ENCODE measurements at places on chromosomes 16 and 17. TPM values are rescaled to one million over a fixed set of nuclear protein-coding genes. Genes with fewer than 3 reads are reported as not detected.

The KRT32 gene
- not detected for total RNA-seq

The ADAD2 gene
- not detected for total RNA-seq

The IRX6 gene
- total RNA-seq: not detected

The HOXB5 gene
- total RNA-seq: 2.1 TPM

The SDR42E2 gene
- not detected for total RNA-seq

The CCDC40 gene
- total RNA-seq: 8.0 TPM

The AGRP gene
- not detected for total RNA-seq

The AARS1 gene
- 91.4 TPM for total RNA-seq

The TBC1D3B gene
- total RNA-seq: 3.5 TPM

The GPRC5B gene
- 36.5 TPM for total RNA-seq

The EME1 gene
- total RNA-seq: 15.4 TPM

The CES5A gene
- total RNA-seq: not detected

The KRTAP4-3 gene
- not detected for total RNA-seq

The PLSCR3 gene
- 44.9 TPM for total RNA-seq

The CTF1 gene
- 0.17 TPM for total RNA-seq

The CMTM2 gene
- total RNA-seq: not detected

The C1QL1 gene
- 35.0 TPM for total RNA-seq

The CBFA2T3 gene
- 0.77 TPM for total RNA-seq

The KRT36 gene
- not detected for total RNA-seq

The CTRL gene
- 1.9 TPM for total RNA-seq

The PRR15L gene
- 3.3 TPM for total RNA-seq

The PRAC1 gene
- total RNA-seq: not detected

The PRSS53 gene
- 1.1 TPM for total RNA-seq

The NT5M gene
- 9.6 TPM for total RNA-seq

The RGS11 gene
- 4.4 TPM for total RNA-seq

The NTN1 gene
- 0.57 TPM for total RNA-seq

The TBC1D3C gene
- total RNA-seq: not detected

The TEKT5 gene
- total RNA-seq: not detected

The BBS2 gene
- 22.1 TPM for total RNA-seq

The GSE1 gene
- 22.7 TPM for total RNA-seq

The TMEM235 gene
- total RNA-seq: not detected

The PRSS22 gene
- total RNA-seq: 0.78 TPM

The CTRB1 gene
- not detected for total RNA-seq

The STH gene
- not detected for total RNA-seq

The PERCC1 gene
- not detected for total RNA-seq

The CCDC92B gene
- 0.21 TPM for total RNA-seq

The SP6 gene
- total RNA-seq: 7.7 TPM

The MYLK3 gene
- total RNA-seq: 0.03 TPM

The TBC1D3D gene
- total RNA-seq: 0.06 TPM

The CASKIN2 gene
- 12.0 TPM for total RNA-seq

The KRTAP4-1 gene
- total RNA-seq: 0.08 TPM

The OTOA gene
- 0.06 TPM for total RNA-seq

The CD7 gene
- 0.19 TPM for total RNA-seq
